ENCODE measurements at places on chromosomes 3 and 15. TPM values are rescaled to one million over a fixed set of nuclear protein-coding genes. Genes with fewer than 3 reads are reported as not detected.
A peak's percentile ranks its signal among the peaks of the same experiment; 100 is the strongest.

The EBLN2 gene
- 4.0 TPM for total RNA-seq

The STT3B gene
- total RNA-seq: 83.9 TPM

The LMOD3 gene
- total RNA-seq: not detected

The PTH1R gene
- not detected for total RNA-seq

The PPP1R14D gene
- total RNA-seq: not detected

The SH3GL3 gene
- total RNA-seq: not detected

The MAP2K5 gene
- 19.3 TPM for total RNA-seq

DNA sequence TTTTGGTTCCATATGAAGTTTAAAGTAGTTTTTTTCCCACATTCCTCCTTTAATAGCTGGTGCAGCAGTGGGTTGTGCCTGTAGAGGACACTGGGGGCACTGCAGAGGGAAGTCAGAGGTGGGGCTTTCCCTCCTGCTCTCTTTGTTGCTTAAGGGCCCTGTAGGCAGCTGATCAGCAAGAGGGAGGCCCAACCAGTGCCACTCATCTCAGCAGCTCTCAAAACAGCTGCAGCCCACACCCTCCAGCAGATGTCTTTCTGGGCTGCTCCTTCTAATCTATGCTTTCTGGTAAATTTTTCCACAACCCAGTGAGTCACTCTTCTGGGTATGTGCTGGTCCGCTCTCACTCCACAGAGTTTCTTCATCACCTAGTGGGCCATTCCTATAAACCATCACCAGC is 263.8 kb downstream of the FEZF2 start:
- DNase-seq: no peak

- no peak for DNase-seq
These were observed 37.2 kb downstream of the PXYLP1 start for GRCh38 chr3:141268791-141269190.

DNA sequence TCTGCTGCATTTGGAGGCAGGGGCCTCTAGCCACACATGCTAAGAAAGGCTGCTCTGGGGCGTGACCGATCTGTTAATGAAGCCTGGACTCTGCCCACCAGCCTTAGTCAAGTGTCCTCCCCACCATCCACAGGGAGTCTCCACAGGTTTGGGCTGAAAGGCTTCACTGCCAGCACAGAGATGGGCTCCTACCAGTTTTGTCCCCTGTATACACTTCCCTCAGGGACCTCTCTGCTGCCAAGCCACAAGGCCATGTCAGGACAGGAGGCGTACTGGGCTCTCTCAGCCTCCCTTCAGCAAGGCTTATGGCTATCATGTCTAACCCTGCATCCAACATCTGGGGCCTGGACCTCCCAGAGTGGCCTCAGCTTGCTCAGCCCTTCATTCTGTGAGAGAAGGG is 23.5 kb downstream of the KIF9 start:
- no peak for DNase-seq

DNA sequence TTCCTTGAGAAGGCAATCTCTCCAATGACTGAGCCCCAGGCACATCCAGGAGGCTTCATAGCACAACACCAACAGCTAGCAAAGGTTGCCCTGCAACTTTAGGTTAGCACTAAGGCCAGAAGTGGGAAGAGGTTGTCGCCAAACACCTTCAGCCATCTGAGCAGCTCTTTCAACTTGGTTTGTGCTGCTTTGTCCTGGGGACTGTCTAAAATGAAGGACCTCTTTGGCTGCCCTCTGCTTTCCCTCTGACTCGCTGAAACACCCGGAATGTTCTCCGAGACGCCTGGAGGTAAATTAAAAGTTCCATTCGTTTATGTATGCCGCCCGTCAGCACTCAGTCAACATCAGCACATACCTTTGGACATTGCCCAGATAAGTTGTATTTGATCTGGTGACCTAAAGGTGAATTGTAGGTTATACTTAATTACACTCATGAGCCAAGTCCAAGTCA is 121.2 kb upstream of the NR2F2 start:
- DNase-seq: no peak

- DNase-seq: no peak
These were observed 8.7 kb downstream of the ATP8B4 start for GRCh38 chr15:50110285-50110684.

DNA sequence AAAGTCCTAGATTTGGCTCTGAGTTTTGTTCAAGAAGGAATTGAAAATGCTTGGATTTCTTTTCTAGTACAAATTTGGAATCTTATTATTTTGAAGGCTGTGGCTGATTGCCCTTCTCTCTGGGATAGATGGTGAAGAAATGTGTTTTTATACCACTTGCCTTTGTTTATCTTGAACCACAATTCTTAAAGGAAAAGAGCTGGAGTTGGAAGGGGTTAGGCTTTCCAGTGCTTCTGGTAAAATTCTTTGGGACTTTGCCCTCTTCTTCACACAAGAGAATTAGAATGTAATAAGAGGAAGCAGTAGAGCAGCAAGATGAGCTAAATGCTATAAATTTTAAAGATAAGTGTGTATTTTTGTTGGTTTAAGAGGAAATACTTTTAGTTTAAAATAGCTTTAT is 65.8 kb downstream of the COL6A5 start:
- no peak for DNase-seq

DNA sequence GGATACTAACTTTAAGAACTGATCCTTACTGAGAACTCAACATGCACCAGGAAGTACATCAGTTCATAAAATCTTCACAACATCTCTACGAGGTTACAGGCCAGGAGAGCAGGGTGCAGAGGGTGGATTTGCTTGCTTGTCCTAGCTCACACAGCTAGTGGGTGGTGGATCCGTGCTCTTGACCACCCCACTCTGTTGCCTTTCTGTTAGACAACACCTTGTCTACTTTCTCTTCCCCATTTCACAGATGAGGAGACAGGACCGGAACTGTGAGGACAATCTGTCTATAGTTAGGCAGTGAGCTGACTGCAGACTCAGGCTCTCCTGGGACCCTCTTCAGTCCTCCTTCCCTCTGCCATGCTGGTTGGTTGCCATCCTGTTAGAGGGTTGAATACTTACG is 221.7 kb upstream of the TLE3 start:
- DNase-seq: peak; percentile 86

DNA sequence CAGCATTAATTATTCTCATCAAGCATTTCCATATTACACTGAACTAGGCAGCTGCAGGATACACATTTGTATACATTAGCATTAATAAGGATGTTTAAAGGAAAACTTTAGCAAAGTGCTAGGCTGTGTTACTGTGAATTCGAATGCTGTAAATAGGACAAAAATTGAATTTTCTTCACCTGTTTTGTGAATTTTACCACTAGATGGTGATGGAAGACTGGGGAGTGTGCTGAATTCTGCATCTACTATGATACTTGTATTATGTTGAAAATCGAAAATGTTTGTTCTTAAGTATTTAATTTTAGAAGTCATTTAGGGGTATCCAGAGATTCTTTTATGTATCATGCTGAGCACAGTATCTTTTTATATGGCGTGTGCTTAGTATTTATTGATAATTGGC is 12.3 kb upstream of the P2RY14 start:
- DNase-seq: no peak

- DNase-seq: no peak
These were observed 63.3 kb downstream of the MBNL1 start for GRCh38 chr3:152331998-152332397.

GRCh38 chr3:14366248-14366647 is 36.2 kb upstream of the SLC6A6 start:
- no peak for DNase-seq

DNA sequence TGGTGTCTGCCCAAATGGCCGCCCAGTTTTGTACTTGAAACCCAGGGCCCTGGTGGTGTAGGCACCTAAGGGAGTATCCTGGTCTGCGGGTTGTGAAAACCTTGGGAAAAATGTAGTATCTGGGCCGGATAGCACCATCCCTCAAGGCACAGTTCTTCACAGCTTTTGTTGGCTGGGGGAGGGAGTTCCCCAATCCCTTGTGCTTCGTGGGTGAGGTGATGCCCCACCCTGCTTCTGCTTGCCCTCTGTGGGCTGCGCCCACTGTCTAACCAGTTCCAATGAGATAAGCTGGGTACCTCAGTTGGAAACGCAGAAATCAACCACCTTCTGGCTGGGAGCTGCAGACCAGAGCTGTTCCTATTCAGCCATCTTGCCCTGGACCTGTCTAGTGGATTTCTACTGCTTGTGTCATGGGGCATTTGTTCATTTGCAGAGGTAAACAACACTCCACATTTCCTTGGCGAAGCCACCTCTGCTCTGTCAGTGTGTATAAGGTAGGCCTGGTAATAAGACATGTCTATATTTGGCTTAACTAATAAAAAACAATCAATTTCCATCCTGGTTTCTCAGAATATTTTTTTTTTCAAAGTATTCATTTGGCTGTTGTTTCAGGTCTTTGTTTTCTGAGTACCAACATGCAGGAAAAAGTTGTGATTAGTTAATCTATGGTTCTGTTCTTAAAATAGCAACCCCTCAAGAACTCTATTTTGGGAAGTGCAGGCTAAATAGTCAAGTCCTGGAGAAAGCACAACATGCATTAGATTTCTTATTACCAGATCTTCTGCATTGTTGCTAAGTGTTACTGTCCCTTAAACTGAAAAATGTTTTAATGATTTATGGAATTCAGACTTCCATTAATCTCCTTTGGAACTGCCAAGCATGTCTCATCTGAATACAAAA is 304.3 kb downstream of the ZIC1 start:
- DNase-seq: no peak

DNA sequence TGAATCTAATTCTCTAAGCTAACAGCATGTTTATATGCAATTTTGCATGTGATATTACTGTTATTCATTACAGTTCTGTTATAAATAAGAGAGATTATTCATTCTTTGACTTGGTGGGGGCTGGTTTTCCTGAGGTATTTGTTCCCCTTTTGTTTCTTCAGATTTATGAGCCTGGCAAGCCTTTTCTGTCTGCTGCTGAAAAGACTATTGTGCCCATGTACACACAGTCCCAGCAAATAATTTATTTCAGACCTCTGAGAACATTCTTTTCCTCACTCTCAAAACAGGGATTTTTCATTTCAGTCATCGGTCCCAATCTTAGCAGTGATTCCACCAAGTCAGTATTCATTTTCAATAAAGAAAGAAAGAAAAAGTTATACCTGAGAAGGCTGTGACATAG is 716.8 kb downstream of the NSUN3 start:
- no peak for DNase-seq

GRCh38 chr15:94322141-94322540 is 90.8 kb downstream of the MCTP2 start:
- no peak for DNase-seq

- no peak for DNase-seq
These were observed 62.2 kb downstream of the PYDC2 start for GRCh38 chr3:191523148-191523547.

- DNase-seq: no peak
These were observed 13.5 kb downstream of the CNOT10 start for GRCh38 chr3:32698506-32698905.

GRCh38 chr3:144107923-144108322 is 136.3 kb downstream of the DIPK2A start:
- no peak for DNase-seq

DNA sequence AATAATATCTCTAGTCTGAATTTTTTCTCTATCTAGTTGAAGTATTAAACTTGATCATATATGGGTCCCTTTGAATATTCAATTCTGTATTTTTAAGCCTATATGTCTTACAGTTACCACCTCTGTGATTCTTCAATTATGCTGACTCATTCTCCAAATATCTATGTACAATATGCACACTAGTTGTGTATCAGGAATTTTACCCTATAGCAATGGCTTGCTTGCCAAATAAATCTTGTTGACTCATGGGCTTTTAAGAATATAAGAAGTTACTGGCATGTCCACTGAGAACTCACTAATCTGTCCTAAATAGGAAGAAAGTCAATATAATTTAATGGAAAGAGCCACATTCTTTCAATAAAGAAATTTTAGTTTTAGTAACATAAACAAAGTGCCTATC is 656.3 kb downstream of the RBMS3 start:
- DNase-seq: no peak

- no peak for DNase-seq
These were observed 41.9 kb upstream of the SPESP1 start for GRCh38 chr15:68888419-68888818.

DNA sequence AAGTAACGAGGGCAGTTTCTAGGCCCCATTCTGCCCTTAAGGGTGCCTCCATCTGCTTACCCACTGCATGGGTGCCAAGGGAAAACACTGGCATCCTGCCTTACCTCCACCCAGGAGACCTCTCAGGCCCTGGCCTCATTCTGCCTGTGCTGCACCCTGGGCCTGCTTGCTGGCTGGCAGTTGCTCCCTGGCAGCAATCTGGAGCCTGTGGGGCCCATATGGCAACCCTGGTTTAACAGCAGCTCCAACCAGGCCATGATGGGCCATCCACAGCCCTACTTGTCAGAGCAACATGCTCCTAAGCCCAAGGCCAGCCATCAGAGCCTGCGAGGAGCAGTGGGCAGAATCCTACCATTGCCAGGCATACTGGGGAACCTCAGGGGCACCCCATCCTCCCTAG is 3.7 kb downstream of the C3orf18 start:
- DNase-seq: no peak

DNA sequence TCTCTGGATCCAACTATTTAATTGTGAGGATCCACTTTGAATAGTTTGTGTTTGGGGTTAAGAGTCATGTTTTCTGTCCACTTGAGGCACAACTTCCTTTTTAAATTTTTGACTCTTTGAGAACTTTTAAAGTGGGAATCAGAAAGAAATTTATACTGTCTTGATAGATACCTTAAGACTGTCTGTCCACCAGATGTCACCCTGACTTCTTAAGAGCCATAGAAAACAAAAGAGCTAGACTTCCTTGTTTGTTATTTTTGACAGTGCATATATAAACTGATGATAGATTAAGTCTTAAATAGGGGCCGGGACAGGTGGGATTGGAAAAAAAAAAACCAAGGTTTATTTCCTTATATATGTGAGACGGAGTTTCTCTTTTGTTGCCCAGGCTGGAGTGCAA is 52.1 kb upstream of the WDR72 start:
- no peak for DNase-seq

DNA sequence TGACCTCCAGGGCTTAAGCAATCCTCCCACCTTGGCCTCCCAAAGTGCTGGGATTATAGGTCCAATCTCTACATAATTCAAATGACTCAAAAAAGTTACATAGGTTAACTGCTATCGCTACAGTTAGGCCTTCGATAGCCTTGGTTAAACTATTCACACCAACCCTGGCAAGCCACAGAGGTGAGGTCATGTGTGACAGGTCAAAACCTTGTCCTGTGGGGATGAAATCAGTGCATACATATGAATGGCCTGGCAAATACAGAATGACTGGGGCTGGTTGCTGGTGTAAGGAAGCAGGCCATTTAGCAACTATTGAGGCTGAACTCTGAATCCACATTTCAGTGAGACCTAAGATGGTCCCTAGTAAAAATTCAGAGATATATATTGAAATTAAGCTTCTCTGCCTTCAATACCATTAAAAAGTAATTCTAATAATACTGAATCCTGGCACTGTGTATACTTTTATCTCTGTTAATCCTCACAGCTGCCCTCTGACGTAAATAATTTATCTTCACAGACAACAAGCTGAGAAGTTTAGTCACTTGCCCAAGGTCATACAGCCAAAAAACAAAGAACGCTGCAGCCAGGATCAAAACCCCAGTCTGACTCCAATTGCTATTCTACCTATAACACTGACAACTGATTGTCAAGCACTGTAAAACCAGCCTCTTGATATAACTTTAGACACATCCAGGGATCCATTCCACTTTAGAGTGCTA is 35.3 kb downstream of the MKRN2 start:
- DNase-seq: no peak

- no peak for DNase-seq
These were observed 19.8 kb downstream of the CHCHD6 start for GRCh38 chr3:126723801-126724200.

- no peak for DNase-seq
These were observed 7.1 kb upstream of the LARS2 start for GRCh38 chr3:45381168-45381852.

GRCh38 chr15:81749716-81750375 is 296.0 kb downstream of the MEX3B start:
- DNase-seq: no peak

Data from GM12878 (cell line).